ENCODE measurements at places on chromosomes 16 and 17.
A peak's percentile ranks its signal among the peaks of the same experiment; 100 is the strongest.

GRCh38 chr16:28820016-28820415 lies 2.8 kb upstream of the ATXN2L start:
- DNase-seq, result no peak

- DNase-seq, result no peak
Observed at GRCh38 chr17:4631836-4632580, 9.5 kb downstream of the ALOX15 start.

- no peak for DNase-seq
Observed at GRCh38 chr16:28106467-28107215, 43.1 kb upstream of the GSG1L start.

GRCh38 chr16:17469011-17469740 lies 1.6 kb downstream of the XYLT1 start:
- peak; percentile 30 for DNase-seq

DNA sequence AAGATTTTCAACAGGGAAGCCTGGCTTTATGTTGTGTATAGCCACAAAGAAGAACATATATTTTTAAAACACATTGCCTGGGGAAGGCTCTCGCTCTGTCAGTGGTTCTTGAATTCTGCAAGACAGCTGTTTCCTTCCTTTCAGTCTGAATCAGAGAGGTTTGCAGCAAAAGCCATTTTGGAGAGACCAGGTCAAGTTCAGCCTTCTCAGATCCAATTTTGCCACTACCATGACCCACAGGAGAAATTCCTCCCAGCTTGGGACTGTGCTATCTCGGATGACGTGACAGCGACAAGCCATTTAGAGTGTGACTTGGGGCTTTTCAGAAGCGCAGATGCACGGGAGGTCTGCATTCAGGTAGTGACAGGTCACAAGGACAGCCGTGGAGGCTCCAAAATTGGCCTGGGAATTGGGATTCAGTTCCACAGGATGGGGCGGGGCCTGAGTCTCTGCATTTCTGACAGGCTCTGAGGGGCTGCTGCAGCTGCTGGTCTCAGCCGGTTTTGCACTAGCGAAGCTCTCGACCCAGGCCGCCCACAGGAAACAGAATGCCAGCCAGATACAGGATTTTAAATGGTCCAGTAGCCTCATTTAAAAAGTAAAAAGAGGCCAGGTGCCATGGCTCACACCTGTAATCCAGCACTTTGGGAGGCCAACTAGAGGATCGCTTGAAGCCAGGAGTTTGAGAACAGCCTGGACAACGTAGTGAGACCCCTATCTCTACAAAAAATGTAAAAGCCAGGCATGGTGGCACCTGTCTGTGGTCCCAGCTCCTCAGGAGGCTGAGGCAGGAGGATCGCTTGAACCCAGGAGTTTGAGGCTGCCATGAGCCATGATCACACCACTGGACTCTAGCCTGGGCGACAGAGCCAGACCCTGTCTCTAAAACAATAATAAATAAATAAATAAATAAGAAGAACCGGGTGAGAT lies 196.6 kb upstream of the CIBAR2 start:
- peak; percentile 40 for DNase-seq

GRCh38 chr17:56771563-56771962 lies 62.2 kb downstream of the C17orf67 start:
- DNase-seq, result no peak

DNA sequence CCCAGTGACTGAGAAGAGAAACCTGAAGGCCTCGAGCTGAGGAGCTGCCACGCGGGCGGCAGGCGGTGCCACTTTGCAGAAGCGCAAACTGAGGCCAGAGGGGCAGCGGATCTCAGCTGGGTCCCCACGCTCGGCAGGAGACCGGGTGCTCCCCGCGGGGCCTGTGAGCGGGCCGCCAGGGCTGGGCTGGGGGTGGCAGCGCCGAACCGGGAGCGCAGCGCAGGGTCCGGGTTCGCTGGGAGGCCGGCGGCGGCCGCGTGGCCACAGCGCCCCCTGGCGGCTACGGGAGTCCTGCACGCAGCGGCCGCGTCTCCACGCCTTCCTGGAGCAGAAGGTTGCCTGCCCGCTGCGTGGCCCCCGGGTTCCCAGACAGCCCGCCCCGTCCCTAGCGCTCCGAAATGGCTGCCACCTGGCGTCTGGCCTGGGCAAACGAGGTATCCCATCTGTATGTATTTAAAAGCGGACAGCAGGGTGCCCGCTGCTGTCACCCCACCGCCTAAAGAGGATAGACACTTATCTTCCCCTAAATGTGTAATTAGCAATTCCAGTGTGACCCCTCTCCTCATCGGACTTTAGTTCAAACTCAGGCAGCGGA lies 96.1 kb upstream of the CDH5 start:
- peak; percentile 76 for DNase-seq

DNA sequence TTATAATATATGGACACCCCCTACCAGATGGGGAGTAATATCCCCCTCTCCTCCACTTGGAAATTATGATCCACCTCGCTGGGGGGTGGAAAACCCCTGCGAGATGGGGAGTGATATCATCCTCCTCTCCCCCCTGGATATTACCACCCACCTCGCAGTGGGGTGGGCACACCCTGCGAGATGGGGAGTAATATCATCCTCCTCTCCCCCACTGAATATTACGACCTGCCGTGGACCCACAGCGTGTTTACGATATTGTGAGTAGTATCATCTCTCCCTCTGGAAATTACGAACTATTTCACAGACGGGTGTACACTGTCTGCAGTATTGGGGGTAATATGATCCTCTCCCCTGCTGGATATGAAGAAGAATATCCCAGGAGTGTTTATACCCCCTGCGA lies 228.3 kb upstream of the WSCD1 start:
- DNase-seq, result no peak

- no peak for DNase-seq
Observed at GRCh38 chr16:84851192-84852127, 31.7 kb downstream of the CRISPLD2 start.

- DNase-seq, result no peak
Observed at GRCh38 chr16:54283725-54284318, 2.8 kb downstream of the IRX3 start.

GRCh38 chr16:12289175-12290063 lies 312.9 kb downstream of the SNX29 start:
- DNase-seq, result no peak

DNA sequence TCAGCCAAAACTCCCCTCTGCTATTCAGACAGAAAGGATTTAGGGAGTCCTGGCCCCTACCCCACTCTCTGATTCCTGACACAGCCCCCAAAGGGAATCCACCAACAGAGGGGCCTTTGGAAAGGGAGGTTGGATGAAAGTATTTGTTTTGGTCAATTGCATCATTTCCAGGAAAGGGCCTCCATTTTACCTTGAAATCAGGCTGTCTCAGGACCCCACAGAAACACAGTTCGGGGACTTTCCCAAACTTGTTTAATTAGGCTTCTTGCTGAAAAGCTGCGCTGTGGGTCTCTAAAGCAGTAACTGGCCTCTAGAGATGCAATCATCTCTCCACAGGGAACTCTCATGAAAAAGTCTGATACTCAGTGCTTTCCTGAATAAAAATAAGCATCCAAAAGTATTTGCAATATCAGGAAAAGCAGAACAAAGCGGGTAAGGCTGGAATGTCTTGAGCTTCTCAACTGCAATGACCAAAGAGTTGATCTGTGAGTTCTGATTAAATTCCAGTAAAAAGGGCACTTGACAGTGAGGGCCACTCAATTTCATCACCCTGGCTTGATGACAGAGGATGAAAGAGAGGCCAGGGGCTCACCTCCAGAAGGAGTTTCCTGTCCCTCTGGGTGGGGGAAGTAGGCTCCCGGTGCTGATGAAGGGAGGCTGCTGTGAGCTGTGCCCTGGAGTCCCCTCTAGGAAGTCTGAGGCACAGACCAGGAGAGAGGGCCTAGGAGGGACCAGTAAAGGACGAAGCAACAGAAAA lies 36.3 kb downstream of the LYRM9 start:
- no peak for DNase-seq

GRCh38 chr17:80991645-80992076 lies at the start of gene CHMP6:
Gene CHMP6 (plus strand): TSS chr17:80991841. CDS start chr17:80991919, 78 bp downstream.
- DNase-seq, result peak; percentile 87

DNA sequence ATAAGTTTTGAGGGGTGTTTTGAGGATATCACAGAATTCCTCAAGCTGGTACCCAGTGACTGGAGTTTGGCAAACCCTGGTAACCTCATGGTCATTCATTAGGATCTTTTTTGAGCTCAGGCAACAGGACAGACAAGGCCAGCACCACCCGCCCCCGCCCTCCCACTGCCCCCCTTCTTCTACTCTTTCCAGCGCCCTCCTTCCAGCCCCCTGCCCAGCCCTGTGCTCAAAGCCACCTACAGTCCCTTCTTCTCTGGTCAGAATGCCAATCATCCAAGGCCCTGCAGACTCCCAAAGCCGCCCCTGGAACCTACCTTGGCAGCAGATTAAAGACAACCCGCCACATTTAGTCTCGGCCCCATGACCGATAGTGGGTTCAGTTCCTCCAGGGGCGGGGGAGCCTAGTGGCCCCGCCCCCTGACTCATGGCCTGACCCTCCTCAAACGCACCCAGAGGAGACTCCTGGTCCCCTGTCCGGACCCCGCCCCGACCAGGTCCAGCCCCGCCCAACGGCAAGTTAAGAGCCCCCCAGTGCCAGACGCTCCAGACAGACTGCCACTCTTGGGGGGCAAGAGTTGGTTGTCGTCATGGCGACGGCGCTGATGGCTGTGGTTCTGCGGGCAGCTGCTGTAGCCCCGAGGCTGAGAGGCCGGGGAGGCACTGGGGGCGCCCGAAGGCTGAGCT lies at the start of gene NAGS:
NAGS (plus strand) TSS at position 546 of the 684 bp plus-strand sequence; CDS start at position 588, 42 bp downstream.
- peak; percentile 20 for DNase-seq

DNA sequence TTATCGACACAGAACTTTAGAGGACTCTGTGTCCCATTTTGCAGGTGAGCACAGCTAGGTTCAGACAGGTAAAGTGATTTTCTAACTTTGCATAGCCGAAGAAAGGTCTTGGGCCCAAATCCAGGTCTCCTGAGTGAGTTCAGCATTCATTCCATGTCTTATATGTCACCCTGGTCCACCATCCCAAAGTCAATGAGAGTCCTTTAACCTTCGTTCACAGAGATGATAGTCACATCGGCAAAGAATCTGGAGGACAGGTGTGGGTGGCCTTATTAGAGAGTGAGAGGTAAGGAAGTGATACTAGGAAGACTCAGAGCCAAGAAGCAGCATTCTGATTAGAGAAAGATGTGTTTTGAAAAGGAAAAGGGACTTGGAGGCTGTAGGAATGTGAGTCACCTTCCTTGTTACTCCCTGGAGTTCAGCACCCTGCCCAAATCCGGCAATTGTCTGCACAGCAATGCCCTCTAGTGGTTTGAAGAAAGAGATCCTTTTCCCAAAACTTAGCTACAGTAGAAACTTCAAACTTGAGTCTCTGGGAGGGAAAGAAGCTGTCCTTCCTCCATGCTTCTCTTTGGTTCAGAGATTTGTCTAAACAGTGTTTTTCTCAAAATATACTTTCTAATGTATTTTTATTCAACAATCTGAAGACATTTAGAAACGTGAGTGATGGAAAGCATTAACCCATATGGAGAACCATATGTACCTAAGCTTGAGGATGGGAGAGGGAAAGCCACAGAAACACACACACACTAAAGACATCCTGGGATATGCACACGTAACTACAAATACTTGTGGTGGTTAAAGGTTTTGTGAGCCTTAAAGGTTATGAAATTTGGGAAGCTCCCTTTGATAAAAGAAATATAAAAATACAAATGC lies 96.4 kb upstream of the SHISA6 start:
- peak; percentile 38 for DNase-seq

DNA sequence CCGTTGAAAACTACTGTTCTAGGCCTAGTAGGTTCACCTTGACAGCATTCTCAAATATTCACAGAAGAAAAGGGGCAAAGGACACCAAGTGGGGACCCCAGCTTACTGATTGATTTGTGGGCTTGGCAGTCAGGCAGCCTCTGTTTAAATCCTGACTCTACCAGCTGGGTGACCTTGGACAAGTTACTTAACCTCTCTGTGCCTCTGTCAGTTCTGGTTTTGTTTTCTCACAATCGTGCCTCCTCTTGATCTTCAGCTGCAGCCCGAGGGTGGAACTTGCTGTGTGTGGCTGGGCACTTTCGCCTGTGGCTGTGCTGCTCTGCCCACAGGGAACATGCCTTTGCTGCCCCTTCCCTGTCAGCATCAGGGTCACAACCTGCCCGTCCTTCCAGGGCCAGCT lies 17.8 kb downstream of the RAP1GAP2 start:
- DNase-seq, result no peak

DNA sequence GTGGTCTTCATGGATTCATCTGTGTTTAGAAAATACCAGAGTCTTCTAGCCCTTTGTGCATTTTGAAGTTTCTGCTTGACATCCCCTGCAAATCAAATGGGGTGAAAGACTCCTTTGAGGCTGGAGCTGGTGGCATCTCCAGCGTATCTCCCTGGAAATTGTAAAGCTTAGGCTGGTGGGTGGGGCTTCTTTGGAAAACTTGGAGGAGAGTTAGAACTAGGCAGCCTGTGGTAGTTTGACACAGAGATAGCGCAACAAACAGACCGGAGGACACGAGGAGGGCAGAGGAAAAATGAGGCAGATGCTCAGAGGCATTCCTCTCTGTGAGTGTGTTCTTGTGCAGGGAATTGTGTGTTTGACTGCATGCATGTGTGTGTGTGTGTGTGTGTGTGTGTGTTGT lies 116.3 kb downstream of the IRX5 start:
- no peak for DNase-seq

DNA sequence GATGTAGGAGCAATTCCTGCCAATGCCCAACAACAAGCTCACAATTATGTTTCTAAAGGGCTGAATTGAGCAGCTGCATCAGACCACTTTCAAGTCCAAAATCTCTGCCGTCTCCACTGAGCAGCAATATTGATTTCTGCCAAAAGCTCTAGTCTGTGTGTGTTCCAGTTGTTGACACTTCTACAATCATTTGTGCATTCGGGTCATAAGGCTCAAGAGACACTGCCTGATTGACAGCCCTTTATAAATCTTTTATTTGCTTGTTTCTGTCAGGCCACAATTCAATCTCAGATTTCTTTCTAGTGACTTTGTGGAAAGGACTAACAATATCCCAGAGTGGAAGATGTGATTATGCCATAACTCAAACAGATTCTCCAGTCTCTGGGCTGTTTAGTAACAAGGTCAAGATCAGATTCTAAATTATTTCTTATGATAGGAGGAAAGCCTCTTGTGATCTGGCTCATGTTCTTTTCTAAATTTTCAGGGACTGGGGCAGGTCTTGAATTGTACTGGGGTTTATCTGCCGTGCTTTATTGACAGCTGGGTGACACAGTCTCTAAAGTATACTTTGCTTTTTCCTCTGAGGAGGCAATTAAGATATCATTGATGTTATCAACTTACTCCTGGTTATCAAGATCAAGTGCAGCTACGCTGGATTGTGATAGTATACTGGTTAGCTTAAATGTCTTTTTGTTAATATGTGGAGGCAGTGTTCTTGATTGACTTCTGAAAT lies 377.1 kb downstream of the CNTNAP4 start:
- no peak for DNase-seq

GRCh38 chr17:51435641-51436091 lies 175.3 kb downstream of the UTP18 start:
- DNase-seq, result peak; percentile 64

Data from suppressor macrophage treated with lipopolysaccharide for 1 hour (primary cell).